ENCODE measurements at places on chromosomes 1 and 21. TPM values are rescaled to one million over a fixed set of nuclear protein-coding genes. Genes with fewer than 3 reads are reported as not detected.
A peak's percentile ranks its signal among the peaks of the same experiment; 100 is the strongest.

Gene OR2T35
- not detected for total RNA-seq

Gene OR2T29
- not detected for total RNA-seq

Gene FAM72C
- total RNA-seq, result not detected

Gene GREM2
- 0.39 TPM for total RNA-seq

Gene S100A2
- 7.9 TPM for total RNA-seq

Gene FRRS1
- total RNA-seq, result 4.1 TPM

Gene HTR1D
- total RNA-seq, result not detected

- peak; percentile 80 for DNase-seq
- H3K27ac ChIP-seq, result no peak overlapping the region
- H3K4me1 ChIP-seq, result no peaks in the 10 kb centered on the region
Measured at GRCh38 chr1:240492832-240493440, 119.0 kb downstream of the GREM2 start.

DNA sequence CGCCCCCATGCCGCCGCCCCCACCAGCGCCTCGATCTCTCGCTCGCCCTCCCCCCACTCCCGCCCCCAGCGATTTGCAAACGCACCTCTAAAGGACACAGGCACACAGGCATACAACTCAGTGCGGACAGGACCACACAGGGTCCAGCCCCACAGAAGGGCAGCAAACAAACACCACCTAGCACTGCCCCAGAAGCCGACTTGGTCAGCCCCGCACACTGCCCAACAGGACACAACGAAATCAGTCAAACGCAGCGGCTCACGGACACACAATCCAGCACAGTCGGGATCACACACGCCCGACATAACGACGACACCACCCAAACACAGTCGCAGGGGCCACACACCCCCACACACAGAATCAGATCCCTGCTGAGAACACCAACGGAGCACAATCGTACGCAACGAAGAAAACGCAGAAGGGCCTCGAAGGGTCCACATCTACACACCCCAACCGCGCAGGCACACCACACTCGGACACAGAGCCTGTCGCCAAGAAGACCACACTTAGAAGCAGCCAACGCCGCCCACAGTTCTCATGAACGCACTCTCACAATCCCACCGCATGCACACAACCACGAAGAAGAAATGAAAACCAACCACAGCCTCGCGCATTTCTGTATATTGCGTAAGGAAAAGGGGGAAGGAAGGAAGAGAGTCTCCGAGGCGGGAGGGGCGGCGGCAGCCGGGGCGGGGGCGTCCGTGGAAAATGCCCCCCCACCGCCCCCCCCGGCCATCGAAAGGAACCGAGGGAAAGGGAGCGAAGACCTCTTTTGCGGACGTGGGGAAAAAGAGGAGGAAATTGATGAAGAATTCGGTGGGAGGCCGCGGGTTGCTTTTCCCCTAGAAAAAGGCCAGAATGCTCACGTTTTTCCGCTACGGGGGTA is 481 bp downstream of the TAL1 start:
- H3K36me3 ChIP-seq, result no peaks in the 10 kb centered on the region
- H3K4me1 ChIP-seq, result peaks cover 55% of the 10 kb centered on the region
- H3K27me3 ChIP-seq, result peaks cover 54% of the 10 kb centered on the region
- peak; percentile 76 for DNase-seq
- H3K4me3 ChIP-seq, result peak overlapping the region; percentile 33
- H3K27ac ChIP-seq, result peak overlapping the region; percentile 84

- H3K27ac ChIP-seq, result no peak overlapping the region
- H3K27me3 ChIP-seq, result no peaks in the 10 kb centered on the region
- no peaks in the 10 kb centered on the region for H3K36me3 ChIP-seq
- no peak for DNase-seq
- no peak overlapping the region for H3K4me3 ChIP-seq
Measured at GRCh38 chr1:36211841-36212240, 12.4 kb upstream of the THRAP3 start.

- no peak overlapping the region for H3K27ac ChIP-seq
- no peak for DNase-seq
- peaks cover 9% of the 10 kb centered on the region for H3K4me1 ChIP-seq
- H3K36me3 ChIP-seq, result no peaks in the 10 kb centered on the region
- no peaks in the 10 kb centered on the region for H3K27me3 ChIP-seq
Measured at GRCh38 chr1:200369131-200369530, 40.7 kb downstream of the ZNF281 start.

DNA sequence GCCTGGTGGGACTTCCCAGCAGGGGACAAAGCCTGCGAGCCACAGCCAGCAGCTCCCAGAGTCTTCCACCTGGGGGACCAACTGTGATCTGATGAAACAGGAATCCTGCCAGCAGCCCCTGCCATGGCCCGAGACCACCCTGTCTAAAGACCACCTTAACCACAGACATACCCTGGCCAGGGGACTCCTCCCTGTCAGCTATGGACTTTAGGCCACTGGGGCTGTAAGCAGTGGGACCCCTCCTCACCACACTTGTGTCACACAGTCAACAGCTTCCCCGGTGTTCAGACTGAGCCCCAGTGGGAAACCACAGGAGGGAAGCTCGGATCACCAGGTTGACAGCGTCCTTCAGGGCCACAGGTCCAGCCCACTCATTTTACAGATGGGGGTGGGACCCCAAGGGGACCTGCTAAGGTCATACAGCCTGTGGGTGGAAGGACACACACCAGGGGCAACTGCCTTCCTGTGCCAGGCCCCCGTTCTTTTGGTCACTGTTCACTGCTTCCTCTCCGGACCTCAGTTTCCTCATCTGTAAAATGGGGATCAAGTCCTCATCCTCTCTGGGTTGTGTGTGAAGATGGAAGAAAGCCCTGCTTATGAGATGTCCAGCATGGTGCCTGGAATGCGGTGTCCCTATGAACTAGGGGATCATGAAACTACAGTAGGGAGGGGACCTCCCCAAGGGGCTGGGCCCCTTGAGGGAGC is 11.4 kb downstream of the EPHA2 start:
- no peak for DNase-seq
- H3K4me3 ChIP-seq, result peak overlapping the region; percentile 17
- peaks cover 79% of the 10 kb centered on the region for H3K4me1 ChIP-seq
- peaks cover 24% of the 10 kb centered on the region for H3K36me3 ChIP-seq
- H3K27ac ChIP-seq, result peak overlapping the region; percentile 88
- no peaks in the 10 kb centered on the region for H3K27me3 ChIP-seq

- no peaks in the 10 kb centered on the region for H3K27me3 ChIP-seq
- no peak overlapping the region for H3K4me3 ChIP-seq
- H3K36me3 ChIP-seq, result no peaks in the 10 kb centered on the region
- DNase-seq, result no peak
- no peaks in the 10 kb centered on the region for H3K4me1 ChIP-seq
- no peak overlapping the region for H3K27ac ChIP-seq
Measured at GRCh38 chr1:191984856-191985255, 173.4 kb upstream of the RGS18 start.

DNA sequence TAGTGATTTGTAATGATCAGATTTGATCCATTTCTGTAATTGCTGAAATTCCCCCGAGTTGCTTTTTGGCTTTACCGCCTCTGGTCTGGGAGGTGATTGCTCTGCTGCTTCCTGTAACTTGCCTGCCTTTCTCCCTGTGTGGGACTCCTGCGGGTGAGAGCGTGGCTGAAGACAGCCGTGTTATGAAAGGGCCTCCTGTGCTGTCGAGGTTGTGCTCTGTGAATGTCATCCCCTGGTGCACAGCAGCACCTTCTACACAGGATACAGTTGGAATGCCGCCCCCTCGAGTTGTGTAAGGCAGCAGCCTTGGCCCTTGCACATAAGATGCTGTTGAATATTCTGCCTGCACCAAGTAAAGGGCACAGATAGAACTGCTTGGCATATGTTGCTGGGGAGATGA is 5.9 kb downstream of the SOD1 start:
- H3K27me3 ChIP-seq, result no peaks in the 10 kb centered on the region
- H3K4me1 ChIP-seq, result peaks cover 14% of the 10 kb centered on the region
- H3K4me3 ChIP-seq, result no peak overlapping the region

- no peaks in the 10 kb centered on the region for H3K4me1 ChIP-seq
- H3K4me3 ChIP-seq, result no peak overlapping the region
- H3K36me3 ChIP-seq, result no peaks in the 10 kb centered on the region
Measured at GRCh38 chr1:247884797-247885413, 10.5 kb upstream of the OR2W3 start.

DNA sequence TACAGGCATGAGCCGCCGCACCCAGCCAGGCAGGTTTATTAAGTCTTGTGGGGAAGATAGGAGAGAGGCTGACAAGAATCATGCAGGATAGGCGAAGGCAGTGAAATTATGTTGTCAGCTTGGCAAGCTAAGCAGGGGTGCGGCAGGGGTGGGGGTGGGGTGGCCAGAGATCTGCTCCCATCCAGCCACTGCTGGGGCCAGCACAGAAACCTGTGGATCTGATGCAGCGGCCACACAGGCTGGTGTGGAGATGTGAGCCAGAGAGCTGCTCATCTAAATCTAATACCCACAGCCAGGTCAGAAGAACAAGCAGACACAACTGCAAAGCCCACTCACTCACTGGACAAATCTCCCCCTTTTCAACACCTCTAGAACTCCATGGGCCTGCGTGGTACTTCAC is 68.7 kb downstream of the KCTD3 start:
- no peak for DNase-seq
- no peaks in the 10 kb centered on the region for H3K4me1 ChIP-seq
- H3K4me3 ChIP-seq, result no peak overlapping the region

DNA sequence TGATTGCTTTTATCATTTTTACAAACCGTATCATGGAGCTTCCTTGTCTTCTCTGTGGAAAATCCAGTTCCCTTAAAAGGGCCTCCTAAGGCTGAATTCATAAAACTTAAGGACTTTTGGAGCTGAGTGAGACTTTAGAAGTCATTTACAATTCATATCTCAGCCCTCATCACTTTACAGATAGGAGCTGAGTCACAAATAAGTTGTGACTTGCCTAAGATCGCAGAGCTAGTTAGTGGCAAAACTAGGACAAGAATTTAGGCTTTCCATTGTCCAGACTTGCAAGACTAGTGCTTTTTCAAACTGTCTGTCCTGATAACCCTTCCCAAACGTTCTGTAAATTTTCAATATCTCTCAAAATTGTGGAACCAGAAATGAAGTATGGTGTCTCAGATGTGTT is 37.3 kb downstream of the C1orf21 start:
- H3K4me1 ChIP-seq, result peaks cover 44% of the 10 kb centered on the region
- H3K27me3 ChIP-seq, result no peaks in the 10 kb centered on the region
- no peak for DNase-seq
- H3K27ac ChIP-seq, result no peak overlapping the region

- DNase-seq, result no peak
- no peak overlapping the region for H3K4me3 ChIP-seq
- H3K27me3 ChIP-seq, result no peaks in the 10 kb centered on the region
- no peaks in the 10 kb centered on the region for H3K4me1 ChIP-seq
- no peaks in the 10 kb centered on the region for H3K36me3 ChIP-seq
Measured at GRCh38 chr1:181452746-181453145, 30.6 kb upstream of the CACNA1E start.

DNA sequence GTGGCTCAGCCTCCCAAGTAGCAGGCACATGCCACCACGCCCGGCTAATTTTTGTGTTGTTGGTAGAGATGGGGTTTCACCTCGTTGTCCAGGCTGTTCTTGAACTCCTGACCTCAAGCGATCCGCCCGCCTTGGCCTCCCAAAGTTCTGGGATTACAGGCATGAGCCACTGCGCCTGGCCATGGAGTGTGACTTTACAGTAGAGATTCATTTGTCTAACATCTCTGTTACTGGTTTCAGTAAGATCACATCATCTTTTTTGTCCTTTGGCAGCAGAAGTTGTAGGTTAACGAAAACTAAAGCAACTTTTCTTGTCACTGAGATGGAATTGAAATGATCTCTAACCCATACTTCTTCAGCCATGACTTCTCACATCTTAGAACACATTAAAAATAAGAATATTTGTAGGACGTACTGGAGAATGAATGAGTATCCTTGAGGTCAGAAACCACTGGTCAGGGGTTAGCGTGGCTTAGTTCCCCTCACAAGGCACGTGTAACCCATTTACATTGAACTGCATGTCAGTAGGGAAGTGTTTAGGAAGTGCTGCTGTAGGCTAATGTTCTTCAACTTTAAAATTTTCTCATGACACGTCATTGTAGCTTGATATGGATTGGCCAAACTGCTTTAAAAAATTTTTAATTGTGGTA is 75.9 kb downstream of the CAMTA1 start:
- no peak overlapping the region for H3K4me3 ChIP-seq
- H3K4me1 ChIP-seq, result peaks cover 8% of the 10 kb centered on the region
- no peaks in the 10 kb centered on the region for H3K36me3 ChIP-seq
- no peaks in the 10 kb centered on the region for H3K27me3 ChIP-seq
